ENCODE measurements at places on chromosomes 2 and 18. TPM values are rescaled to one million over a fixed set of nuclear protein-coding genes. Genes with fewer than 3 reads are reported as not detected.
A peak's percentile ranks its signal among the peaks of the same experiment; 100 is the strongest.

Gene SFT2D3
- 11.4 TPM for total RNA-seq

Gene GKN1
- total RNA-seq, result not detected

Gene MTIF2
- 50.5 TPM for total RNA-seq

Gene ATP8B1
- total RNA-seq, result 7.5 TPM

Gene SLC16A14
- total RNA-seq, result 0.47 TPM

Gene CFC1
- total RNA-seq, result not detected

DNA sequence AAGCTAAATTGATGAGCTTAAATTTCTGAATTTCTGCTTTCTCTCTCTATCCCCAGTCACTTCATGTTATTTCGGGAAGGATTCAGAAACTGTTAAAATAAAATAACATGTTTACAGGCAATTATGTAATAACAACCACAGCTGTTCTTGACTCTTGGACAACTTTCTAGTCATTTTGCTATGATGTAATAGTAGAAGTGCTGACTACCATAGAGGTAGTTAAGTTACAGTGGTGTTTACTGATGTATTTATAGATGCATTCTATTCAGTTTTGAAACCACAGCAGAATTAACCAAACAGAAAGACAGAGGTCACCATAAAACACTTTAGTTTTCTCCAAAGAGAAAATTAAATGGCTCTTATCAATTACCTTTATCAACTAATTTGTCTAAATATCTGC is 1292.0 kb upstream of the CHAC2 start:
- no peak overlapping the region for H3K4me3 ChIP-seq
- DNase-seq, result no peak
- H3K27ac ChIP-seq, result no peak overlapping the region
- no peaks in the 10 kb centered on the region for H3K27me3 ChIP-seq
- H3K36me3 ChIP-seq, result no peaks in the 10 kb centered on the region

DNA sequence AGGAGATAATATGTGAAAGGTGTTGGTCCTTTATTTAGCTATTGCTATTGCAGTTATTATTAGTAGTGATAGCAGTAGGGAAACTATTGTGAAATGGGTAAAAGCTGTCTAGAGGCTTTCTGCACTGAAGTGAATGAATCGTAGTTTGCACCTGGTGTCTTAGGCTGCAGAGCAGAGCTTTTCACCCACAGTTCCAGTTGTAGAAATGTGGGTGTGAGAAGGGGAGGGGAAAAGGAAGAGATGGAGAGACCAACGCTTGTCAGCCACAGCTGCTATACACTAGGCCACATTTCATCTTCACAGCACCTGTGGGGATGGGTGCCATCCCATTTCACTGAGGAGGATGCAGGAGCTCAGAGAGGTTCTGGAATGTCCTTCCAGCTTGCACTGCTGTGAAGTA is 50.0 kb downstream of the TRPM8 start:
- no peak for DNase-seq
- H3K27ac ChIP-seq, result no peak overlapping the region
- H3K27me3 ChIP-seq, result no peaks in the 10 kb centered on the region
- no peaks in the 10 kb centered on the region for H3K36me3 ChIP-seq

DNA sequence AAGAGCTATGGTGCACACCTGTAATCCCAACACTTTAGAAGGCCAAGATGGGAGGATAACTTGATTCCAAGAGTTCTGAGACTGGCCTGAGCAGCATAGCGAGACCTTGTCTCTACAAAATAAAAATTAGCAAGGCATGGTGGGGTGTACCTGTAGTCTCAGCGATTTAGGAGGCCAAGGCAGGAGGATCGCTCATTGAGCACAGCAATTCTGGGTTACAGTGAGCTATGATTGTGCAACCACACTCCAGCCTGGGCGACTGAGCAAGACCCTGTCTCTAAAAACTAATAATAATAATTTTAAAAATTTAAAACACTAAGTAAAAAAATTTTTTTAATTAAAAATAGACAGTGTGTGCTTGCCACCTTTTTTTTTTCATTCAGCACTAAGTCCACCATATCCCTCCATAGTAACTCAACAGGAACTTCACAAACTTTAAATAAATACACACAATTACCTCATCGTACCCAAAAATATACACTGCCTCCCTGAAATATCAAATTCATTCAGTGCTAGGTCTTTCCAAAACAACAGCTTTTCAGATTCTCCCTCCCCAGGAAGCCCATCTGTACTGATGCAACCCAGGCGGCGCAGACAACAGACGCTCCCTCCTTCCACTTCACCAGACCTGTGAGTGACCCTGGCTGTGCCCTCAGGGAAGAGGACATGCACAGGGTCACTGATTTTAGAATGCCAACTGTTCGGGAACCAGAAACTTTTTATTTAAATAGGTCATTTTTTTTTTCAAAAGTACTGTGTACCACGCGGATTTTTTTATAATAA is 29.6 kb downstream of the FAM168B start:
- no peaks in the 10 kb centered on the region for H3K27me3 ChIP-seq
- no peak for DNase-seq
- H3K27ac ChIP-seq, result no peak overlapping the region
- peaks cover 23% of the 10 kb centered on the region for H3K4me1 ChIP-seq
- peaks cover 62% of the 10 kb centered on the region for H3K36me3 ChIP-seq
- no peak overlapping the region for H3K4me3 ChIP-seq

- peaks cover 20% of the 10 kb centered on the region for H3K4me1 ChIP-seq
- no peak for DNase-seq
- no peaks in the 10 kb centered on the region for H3K27me3 ChIP-seq
- H3K4me3 ChIP-seq, result no peak overlapping the region
These were observed 112.3 kb downstream of the COLEC12 start for GRCh38 chr18:388200-388599.

- DNase-seq, result no peak
- no peaks in the 10 kb centered on the region for H3K27me3 ChIP-seq
- H3K4me3 ChIP-seq, result no peak overlapping the region
- H3K36me3 ChIP-seq, result no peaks in the 10 kb centered on the region
- H3K27ac ChIP-seq, result no peak overlapping the region
These were observed 326.5 kb downstream of the SATB2 start for GRCh38 chr2:199131136-199131655.

DNA sequence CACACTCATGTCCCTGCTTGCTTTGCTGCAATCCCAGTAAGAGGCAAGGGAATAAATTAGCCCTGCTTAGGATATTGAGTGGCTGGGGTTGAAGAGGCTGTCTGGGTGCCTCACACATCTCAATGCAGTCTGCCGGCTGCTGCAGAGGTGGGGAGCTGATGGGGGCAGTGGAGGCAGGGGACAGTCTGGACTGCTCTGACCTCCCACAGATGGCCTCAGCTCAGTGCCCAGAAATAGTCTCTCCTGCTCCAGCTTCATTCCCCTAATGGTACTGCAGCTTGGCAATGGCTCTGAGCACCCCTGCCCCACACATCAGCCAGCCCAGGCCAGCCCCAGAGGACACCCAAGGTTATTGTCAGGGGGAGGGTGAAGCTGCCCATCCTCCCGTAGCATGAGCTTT is 21.5 kb upstream of the TNS1 start:
- H3K27me3 ChIP-seq, result no peaks in the 10 kb centered on the region
- H3K4me1 ChIP-seq, result no peaks in the 10 kb centered on the region

- H3K27ac ChIP-seq, result no peak overlapping the region
- DNase-seq, result no peak
- H3K4me1 ChIP-seq, result no peaks in the 10 kb centered on the region
- H3K36me3 ChIP-seq, result no peaks in the 10 kb centered on the region
- H3K4me3 ChIP-seq, result no peak overlapping the region
These were observed 80.9 kb upstream of the PHLPP1 start for GRCh38 chr18:62634458-62634857.

DNA sequence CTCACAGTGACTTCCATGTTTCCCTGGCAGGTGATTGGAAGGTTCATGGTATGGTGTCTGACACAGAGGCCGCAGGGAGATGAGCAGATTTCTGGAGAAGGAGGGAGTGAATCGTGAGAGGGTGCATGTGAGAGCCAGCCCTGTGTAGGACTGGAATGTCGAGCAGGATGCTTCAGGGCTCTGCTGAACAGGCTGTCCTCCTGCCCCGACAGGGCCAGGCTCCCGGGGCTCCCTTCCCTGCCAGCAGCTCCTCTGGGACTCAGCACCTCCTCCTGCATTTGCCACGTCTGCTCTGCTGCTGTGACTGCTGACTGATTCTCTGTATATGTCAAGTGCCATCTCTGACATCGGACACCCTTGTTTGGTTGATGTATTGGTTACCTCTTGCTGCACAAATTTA is 38.5 kb upstream of the INHBB start:
- no peak overlapping the region for H3K4me3 ChIP-seq
- H3K27me3 ChIP-seq, result no peaks in the 10 kb centered on the region
- H3K27ac ChIP-seq, result no peak overlapping the region

GRCh38 chr2:137896467-137896866 is 67.8 kb upstream of the HNMT start:
- H3K4me1 ChIP-seq, result no peaks in the 10 kb centered on the region
- no peak overlapping the region for H3K4me3 ChIP-seq
- H3K27me3 ChIP-seq, result no peaks in the 10 kb centered on the region
- no peaks in the 10 kb centered on the region for H3K36me3 ChIP-seq
- H3K27ac ChIP-seq, result no peak overlapping the region

GRCh38 chr2:157830696-157831570 is 45.2 kb downstream of the ACVR1 start:
- H3K4me1 ChIP-seq, result peaks cover 14% of the 10 kb centered on the region
- H3K27ac ChIP-seq, result peak overlapping the region; percentile 74
- peak; percentile 61 for DNase-seq
- no peaks in the 10 kb centered on the region for H3K27me3 ChIP-seq
- peaks cover 3% of the 10 kb centered on the region for H3K36me3 ChIP-seq
- no peak overlapping the region for H3K4me3 ChIP-seq

- H3K4me1 ChIP-seq, result no peaks in the 10 kb centered on the region
- peaks cover 12% of the 10 kb centered on the region for H3K27me3 ChIP-seq
- DNase-seq, result no peak
- H3K36me3 ChIP-seq, result no peaks in the 10 kb centered on the region
These were observed 139.6 kb upstream of the RAB12 start for GRCh38 chr18:8469544-8470130.

- no peaks in the 10 kb centered on the region for H3K27me3 ChIP-seq
- DNase-seq, result no peak
- no peak overlapping the region for H3K4me3 ChIP-seq
- no peak overlapping the region for H3K27ac ChIP-seq
- no peaks in the 10 kb centered on the region for H3K4me1 ChIP-seq
These were observed 81.1 kb downstream of the BOLA3 start for GRCh38 chr2:74066491-74067203.

GRCh38 chr2:216539791-216540241 is 41.2 kb downstream of the RPL37A start:
- H3K4me1 ChIP-seq, result peaks cover 18% of the 10 kb centered on the region
- no peak for DNase-seq
- no peak overlapping the region for H3K27ac ChIP-seq

DNA sequence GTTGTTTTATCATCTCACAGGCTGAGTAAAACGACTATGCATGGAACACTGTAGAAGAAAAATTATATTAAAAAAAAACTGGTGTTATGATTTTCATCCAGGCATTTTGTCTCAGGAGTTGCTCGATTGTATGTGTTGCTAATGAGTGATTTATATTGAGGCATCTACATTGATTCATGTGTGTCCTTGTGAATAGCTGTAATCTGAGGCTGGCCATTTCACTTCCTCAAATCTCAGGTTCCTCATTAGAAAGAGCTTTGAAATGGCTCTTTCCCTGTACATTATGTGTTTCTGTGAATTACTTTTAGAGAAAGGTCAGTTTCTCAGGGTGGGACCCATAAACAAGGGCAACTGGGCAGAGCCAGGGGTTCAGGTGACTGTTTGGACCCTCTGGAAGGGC is 2.3 kb downstream of the IL18R1 start:
- H3K4me3 ChIP-seq, result no peak overlapping the region
- peaks cover 5% of the 10 kb centered on the region for H3K27me3 ChIP-seq
- H3K36me3 ChIP-seq, result no peaks in the 10 kb centered on the region
- DNase-seq, result no peak

DNA sequence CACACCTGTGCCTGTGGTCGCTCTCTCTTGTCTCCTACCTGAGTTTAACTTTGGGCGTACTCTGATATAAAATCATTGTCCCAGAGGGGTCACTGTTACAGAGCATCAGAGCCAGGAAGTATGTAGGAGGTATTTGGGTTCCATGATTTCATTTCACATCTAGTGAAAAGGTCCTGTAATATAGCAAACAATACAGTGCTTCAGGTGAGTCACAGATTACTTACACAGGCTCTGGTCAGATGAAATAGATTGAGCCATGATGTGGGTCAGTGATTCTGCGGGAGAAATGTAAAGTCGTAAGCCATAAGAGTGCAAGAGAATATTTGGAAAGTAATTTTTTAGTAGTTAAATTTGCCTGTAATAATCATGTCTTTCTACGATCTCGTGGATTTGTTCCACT is 70.2 kb downstream of the SOCS6 start:
- no peaks in the 10 kb centered on the region for H3K36me3 ChIP-seq
- H3K27me3 ChIP-seq, result no peaks in the 10 kb centered on the region
- DNase-seq, result no peak
- peak overlapping the region; percentile 94 for H3K27ac ChIP-seq
- H3K4me3 ChIP-seq, result no peak overlapping the region

DNA sequence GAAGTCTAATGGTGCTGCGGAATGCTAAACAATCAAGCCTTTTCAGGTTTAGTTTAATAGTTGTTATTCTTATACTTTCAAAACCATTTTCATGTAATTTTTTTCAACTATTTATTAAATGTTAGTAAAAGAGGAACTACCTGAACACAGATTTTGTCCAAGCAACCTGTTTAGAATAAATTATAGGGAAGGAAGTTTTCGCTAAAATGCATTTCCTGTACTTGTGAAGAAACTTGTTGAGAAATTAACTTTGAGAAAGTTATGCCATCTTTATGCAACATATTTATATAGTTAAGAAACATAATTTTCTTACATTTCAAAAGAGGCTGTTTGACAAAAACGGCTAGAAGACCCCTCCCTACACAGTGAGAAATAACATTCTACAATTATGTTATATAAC is 16.6 kb downstream of the MAP4K4 start:
- no peak overlapping the region for H3K27ac ChIP-seq
- DNase-seq, result no peak
- H3K4me3 ChIP-seq, result no peak overlapping the region
- no peaks in the 10 kb centered on the region for H3K27me3 ChIP-seq
- H3K4me1 ChIP-seq, result peaks cover 25% of the 10 kb centered on the region

GRCh38 chr2:218986148-218986761 is 1.3 kb upstream of the FEV start:
- peaks cover 93% of the 10 kb centered on the region for H3K27me3 ChIP-seq
- H3K4me3 ChIP-seq, result no peak overlapping the region
- H3K36me3 ChIP-seq, result no peaks in the 10 kb centered on the region
- H3K4me1 ChIP-seq, result peaks cover 7% of the 10 kb centered on the region
- no peak overlapping the region for H3K27ac ChIP-seq

All from SJSA1 (cell line).